Jurkat, Clone E6-1 (cell line): ENCODE measurements at places on chromosomes 12 and 14.
A peak's percentile ranks its signal among the peaks of the same experiment; 100 is the strongest.

DNA sequence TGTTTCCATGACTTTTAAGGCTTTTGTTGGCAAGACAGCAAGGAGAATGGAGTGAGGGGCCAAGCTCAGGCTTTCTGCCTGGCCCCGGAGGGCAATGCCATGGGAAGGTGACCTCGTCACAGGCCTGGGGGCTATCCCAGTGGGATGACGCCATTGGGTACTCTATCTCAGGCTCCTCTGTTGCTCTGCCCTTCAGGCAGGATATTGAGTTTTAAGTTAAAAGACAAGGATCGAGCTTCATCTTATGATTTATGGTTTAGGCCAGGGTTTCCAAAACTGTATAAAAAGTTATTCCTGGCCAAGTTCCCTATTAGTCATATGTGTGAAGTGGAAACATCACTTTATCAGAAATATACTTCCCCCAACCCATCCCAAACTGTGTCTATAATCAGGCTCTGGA is 127.7 kb downstream of the ZFP36L1 start:
- DNase-seq, result no peak

DNA sequence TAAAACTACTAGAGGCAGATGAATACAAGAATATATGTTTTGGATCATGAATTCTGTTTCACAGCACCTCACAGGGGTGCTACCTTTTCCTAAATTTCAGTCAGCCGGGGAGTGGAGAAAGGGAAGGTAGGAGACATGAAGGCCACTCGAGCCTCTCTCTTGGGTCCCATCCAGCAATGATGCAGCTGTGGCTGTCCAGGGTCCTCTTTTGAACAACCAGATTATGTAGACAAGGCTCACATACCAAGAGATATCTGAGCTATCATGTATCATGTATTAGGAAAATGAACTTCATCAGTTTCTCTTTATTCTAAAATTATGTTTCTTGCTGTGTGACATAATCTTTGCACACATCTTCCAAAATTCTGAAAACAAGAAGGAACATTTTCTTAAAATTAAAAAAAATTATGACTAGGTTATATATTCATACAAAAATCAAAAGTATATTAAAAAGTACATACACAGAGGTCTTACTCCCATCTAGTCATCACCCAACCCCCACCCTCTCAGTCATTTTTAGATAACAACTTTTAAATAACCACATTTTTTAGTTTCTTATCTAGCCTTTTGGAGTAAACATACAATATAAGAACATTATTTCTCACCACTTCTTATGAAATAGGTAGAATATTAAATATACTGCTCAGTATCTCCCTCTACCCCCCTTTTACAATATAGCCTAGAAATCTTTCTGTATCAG is 88.7 kb downstream of the ACADS start:
- no peak for DNase-seq

DNA sequence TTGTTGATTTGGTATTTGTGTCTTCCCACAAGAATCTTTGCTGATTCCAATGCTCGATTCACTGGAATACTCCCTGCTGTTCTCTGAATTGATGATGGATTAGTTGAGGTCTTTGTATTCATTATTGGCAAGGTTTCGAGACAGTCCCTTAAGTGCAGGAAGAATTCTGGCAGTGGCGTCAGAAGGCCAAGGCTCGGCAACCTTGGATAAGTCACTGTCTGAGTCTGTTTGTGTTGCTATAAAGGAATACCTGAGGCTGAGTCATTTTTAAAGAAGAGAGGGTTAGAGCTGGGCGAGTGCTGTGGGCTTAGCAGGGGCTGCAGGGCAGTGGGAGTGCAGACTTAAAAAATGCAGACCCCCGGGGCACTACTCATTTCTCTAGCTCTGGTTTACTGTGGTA is 56.9 kb downstream of the CHST11 start:
- no peak for DNase-seq

- no peak for DNase-seq
Measured at GRCh38 chr14:33932576-33933345, 18.1 kb downstream of the EGLN3 start.

GRCh38 chr12:27221625-27222387 is 22.3 kb upstream of the STK38L start:
- DNase-seq, result no peak

GRCh38 chr12:56484566-56484965 is 3.4 kb downstream of the GLS2 start:
- no peak for DNase-seq

GRCh38 chr14:92644171-92644969 is 104.1 kb downstream of the LGMN start:
- no peak for DNase-seq

DNA sequence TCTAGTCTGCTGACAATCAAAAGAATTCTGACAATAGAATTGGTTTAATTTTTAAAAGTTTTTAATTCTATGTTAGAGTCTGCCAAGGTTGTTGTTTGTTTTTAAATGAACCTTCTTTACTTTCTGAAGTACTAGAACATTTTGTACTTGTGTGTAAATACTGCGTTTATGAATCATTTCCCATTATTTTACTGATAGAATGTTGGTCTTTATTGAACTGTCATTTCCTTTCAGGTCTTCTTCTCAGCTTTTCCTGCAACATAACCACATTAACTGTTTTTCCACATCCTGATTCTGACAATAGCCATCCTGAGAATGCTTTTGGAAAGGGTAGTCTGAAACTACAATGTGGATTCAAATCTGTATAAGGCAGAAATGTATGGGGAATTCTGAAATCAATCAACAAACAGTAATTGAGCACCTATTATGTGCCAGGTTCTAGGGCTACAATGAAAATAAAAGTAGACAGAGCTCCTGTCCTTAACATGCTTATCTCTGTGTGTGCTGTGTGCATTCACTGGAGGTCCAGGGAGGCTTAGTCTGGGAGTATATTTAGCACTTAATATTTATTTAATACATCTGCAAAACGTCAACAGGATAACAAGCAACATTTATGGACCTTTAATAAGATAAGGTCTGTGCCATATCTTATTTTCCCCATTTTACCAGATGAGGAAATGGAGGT is 73.1 kb upstream of the SLC38A2 start:
- DNase-seq, result no peak

DNA sequence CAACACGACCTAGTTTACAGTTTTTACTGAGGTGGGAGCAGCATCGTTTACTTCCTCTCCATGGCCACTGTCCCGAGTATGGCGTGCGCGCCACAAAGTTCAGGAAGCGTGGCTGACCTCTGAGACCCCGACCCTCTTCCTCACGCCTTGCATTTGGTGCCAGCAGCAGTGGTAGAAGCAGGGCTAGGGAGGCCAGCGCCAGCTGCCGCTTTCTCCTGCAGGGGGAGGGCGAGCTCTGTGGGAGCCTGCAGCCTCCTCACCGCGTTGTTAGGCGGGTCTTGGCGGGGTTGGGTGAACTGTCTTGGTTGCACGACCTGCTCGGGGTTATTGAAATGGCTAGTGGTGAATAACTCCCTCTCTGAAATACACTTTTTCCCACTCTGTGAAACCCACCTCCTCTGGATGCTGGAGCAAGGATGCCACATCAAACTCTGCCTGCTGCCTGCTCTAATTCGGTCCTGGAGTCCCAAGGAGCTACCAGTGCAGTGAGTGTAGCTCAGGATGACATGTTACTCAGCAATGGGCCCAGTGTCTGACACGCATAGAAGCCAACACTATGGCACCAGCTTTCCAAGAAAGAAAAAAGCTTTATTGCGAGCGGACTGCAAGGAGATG is 22.3 kb upstream of the TDRD9 start:
- peak; percentile 71 for DNase-seq

GRCh38 chr12:34298176-34298970 is 276.1 kb downstream of the ALG10 start:
- DNase-seq, result no peak

GRCh38 chr14:91349481-91350074 is 68.0 kb downstream of the CCDC88C start:
- no peak for DNase-seq

- DNase-seq, result no peak
Measured at GRCh38 chr12:124727264-124727800, 136.3 kb downstream of the SCARB1 start.

DNA sequence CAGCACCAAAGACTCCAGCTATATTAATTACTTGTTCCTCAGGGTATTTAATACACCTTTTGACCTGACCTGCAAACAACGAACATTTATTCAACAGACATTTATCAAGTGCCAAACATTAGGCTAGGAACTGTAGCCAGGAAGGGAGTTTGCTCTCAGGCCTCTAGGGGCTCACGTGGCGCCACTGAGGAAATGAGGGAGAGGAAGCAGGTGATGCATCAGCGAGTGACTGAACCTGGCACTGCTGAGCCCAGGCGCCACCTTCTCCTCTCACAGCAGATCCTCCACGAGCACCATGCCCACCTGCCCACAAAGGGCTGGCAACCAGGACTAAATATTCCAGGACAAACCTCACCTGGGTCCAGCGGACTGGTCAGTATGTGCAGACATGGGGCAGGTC is 50.2 kb downstream of the SETD3 start:
- no peak for DNase-seq

- no peak for DNase-seq
Measured at GRCh38 chr14:61536661-61537562, 158.4 kb upstream of the HIF1A start.

DNA sequence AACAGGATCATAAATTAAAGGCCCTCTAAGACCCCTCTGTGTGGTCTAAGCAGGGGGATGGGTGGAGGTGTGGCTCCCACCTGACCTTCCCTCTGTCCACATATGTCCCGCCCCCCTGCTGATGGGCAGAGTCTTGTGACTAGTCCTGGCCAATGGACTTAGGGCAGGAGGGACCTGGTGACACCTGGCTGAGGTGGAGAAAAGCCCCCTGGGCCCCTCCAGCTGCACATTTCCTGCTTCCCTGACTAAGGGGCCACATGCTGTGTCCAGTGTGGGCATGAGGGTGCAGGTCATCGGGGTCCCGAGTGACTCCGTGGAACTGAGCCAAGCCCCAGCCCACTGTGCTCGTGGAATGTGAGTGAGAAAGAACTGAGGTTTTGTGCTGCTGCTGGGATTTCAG is 254.7 kb downstream of the ADGRD1 start:
- no peak for DNase-seq

DNA sequence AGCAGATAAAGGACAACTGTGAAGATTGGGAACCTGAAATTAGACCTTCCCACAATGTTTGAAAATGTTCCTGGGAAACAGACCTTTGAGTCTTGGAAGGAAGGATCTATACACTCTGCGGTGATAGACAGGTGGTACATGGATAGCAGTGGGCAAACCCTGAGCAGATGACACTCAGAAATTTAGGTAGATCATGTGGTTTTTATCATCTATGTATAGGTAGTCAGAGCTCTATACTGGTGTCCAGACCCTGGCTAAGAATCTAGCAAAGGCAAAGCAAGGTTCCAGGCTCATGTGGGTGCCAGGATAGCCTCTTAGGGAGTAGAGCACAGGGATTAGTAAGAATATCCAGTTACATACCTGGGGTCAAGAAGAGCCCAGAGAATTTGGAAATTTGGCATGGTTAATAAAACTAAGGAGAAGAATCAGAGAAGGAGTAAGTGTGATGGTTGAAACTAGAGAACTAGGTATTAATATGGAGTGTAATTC is 331.2 kb upstream of the FBXO33 start:
- DNase-seq, result no peak

- no peak for DNase-seq
Measured at GRCh38 chr14:73759183-73759713, 45.1 kb upstream of the PNMA1 start.

DNA sequence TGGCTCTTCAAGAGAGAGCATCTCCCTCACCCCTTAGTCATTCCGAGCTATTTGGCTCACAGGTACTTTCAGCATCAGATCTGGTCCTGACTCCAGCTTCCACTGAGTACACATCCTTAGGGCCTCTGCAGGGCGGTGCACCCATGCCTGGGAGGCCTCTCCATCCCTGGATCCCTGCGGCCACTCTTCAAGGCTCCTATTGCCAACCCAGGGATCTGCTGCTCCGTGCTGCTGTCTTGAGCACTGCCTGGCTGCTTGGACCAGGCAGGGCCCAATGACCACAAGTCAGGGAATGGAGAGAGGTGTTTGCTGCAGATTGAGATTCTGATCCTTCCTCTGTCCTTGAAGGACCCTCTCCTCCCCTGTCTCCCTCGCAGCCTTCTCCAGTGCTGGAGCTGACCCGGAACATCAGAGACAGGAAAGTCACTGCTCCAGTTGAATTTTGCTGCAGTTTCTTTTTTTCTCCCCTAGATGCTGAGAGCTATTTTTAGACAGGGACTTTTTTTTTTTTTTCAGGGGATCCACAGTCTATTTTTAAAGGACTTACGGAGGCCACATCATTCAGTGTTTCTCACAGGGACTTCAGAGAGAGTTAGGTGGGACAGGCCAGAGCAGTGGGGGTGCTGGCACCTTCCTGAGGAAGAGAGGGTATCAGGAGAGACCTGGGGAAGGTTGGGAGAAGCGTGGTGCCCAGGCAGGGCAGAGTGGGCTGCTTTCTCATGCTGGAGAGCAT is 50.1 kb upstream of the KCNA1 start:
- DNase-seq, result no peak

DNA sequence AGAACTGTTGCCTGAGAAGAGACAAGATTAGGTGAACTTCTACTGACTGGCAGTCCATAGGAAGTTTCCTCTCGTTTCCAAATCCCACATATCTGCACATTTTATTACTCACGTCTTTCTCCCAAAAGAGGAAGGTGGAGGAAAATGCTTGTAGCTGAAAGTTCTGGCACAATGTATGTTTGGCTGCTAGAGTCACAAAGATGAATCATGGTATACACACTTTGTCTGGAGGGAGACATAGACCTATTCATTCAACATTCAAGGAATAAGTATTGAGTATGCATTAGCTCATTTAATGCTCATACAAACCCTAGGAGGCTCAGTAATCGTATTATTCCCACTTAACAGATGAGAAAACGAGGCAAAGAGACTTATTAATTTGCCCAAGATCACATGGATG is 291.8 kb downstream of the FOXN3 start:
- no peak for DNase-seq

- DNase-seq, result no peak
Measured at GRCh38 chr12:131404705-131405104, 306.2 kb upstream of the SFSWAP start.

GRCh38 chr12:15728118-15728598 is 61.0 kb downstream of the EPS8 start:
- DNase-seq, result no peak

DNA sequence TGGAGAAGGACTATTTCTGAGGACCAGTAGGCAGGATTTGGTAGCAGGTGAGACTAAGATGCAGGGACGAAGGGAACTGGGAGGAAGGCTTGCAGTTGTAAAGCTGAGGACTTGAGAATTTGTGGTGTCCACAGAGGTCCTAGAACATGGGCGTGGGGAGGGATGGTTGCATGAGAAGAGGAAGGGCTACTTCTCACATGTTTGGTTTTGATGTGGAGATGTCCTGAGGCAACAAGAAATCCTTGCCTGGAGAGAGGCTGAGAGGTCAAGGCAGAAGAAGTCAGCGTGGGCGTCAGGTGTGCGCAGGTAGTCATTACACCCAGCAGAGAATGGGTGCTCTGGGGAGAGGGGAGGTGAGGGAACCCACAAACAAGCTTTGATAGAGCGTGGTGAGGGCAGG is 5.7 kb upstream of the RABGGTA start:
- DNase-seq, result no peak

GRCh38 chr14:104086661-104087461 is 1.4 kb downstream of the ASPG start:
- no peak for DNase-seq

GRCh38 chr14:73863209-73863608 is 11.6 kb downstream of the PTGR2 start:
- no peak for DNase-seq

- DNase-seq, result no peak
Measured at GRCh38 chr14:90017371-90017770, 44.4 kb upstream of the KCNK13 start.
